SW 1271 (cell line): ENCODE measurements at places on chromosomes 3 and 15.

GRCh38 chr3:9864200-9864927 lies 15.7 kb downstream of the CIDEC start:
- no peak for DNase-seq

DNA sequence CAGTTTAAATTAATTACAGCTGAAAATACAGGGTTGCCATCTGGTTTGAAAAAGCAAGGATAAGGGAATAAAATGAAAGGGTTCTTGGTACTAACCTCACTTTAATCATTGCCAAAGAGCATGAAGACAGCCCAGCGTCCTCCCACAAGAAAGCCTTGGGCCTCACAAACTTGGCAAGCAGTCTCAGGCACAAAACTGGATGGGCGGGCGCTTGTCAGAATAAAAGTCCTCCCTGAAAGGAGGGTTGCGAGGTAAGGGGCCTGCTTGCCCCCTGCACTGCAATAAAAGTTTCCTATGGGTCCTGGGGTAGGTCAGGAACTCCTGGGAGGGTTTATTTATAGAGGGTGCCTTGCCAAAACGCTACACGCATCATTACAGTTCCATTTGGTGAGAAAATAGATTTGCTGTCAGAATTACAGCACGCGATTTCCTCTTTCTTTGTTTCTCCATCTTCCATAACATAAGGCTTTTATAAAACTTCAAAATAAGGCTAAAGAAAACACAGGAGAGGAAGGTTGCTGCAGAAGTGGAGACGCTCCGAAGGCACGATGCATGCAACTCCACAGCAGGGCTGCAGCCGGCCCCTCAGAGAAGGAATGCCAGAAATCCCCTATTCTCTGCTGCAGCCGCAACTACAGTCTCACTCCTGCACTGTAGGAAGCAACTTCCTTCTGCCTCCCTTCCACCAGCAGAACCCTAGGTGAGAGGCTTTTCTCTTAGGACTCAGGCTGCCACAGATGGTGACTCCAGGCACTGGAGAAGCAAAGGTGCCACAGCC lies 61.3 kb downstream of the VGLL4 start:
- no peak for DNase-seq

DNA sequence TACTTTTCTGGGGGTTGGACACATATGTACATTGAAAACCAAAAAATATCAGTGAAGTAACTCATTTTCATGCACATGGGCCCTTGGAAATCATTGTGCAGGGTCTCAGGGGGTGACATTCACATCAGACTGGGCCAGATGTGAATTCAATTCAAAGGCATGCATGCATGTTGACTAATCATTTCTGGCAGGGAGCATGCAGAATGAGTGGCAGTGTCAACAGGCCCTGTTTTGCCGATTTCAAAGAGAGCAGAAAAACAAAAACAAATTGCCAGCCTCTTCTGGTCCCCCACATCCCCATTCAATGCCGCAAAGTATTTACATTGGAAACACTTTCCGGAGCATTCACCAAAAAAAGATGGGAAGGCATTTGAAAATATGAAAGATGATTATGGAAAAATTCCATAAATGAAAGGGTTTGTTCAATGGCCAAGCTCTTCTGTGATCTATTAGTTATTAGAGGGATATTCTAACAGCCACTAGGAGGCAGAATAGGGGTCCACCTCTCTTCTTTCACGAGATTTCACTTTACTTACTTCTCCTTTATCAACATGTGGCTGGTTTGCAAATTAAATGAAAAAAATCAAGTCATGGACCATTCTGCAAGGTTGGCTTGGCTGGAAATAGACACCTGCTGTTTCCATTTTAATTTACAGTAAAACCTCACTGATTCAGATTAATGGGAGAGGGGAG lies 119.9 kb upstream of the FEZF2 start:
- no peak for DNase-seq

- peak; percentile 79 for DNase-seq
Observed at GRCh38 chr3:5016211-5017161, 37.2 kb downstream of the BHLHE40 start.

- DNase-seq, result no peak
Observed at GRCh38 chr3:72563690-72564370, 284.4 kb downstream of the SHQ1 start.

GRCh38 chr15:83435202-83435601 lies 11.9 kb upstream of the SH3GL3 start:
- DNase-seq, result no peak

GRCh38 chr3:98331329-98331728 lies 22.3 kb upstream of the OR5K4 start:
- no peak for DNase-seq

- no peak for DNase-seq
Observed at GRCh38 chr3:155449613-155450267, 156.3 kb upstream of the STRIT1 start.
